ENCODE measurements at places on chromosomes 4 and X.

DNA sequence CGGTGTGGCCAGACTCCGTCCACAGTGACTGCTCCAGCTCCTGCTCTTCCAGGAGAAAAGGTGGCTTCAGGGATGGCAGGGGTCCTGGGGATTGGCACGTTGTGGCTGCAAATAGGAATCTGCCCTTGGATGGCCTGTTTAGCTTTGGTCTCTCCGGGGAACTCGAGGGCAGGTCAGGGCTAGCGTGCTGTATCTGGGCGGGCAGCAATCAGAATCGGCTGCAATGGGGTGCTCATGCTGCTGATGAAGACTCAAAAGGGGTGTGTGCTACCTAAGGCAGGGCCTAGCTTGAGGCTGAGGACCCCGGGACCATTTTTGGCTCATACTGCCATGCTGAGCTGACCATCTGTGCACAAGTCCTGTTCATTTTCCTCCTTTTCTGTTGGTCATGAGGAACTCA, 51.3 kb downstream of the RGS12 start:
- DNase-seq, result peak; percentile 44

DNA sequence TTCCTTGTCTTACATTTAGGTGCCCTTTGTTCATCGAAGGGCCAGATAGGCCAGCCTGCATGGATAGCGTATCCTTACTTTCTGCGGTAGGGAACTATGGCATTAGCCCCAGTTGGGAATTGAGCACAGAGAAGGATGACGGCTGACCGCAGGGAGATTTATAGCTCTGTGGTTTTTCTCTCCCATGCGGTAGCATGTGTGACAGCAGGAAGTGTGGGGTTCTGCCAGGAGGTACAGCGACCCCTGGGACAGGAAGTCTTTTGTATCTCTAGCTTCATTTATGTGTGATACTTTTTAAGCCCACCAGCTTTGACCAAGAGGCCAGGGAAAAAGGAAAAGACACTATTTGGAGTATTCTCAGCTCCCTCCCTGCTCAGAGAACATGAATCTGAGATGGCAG, 33.1 kb downstream of the GAB3 start:
- DNase-seq, result no peak

DNA sequence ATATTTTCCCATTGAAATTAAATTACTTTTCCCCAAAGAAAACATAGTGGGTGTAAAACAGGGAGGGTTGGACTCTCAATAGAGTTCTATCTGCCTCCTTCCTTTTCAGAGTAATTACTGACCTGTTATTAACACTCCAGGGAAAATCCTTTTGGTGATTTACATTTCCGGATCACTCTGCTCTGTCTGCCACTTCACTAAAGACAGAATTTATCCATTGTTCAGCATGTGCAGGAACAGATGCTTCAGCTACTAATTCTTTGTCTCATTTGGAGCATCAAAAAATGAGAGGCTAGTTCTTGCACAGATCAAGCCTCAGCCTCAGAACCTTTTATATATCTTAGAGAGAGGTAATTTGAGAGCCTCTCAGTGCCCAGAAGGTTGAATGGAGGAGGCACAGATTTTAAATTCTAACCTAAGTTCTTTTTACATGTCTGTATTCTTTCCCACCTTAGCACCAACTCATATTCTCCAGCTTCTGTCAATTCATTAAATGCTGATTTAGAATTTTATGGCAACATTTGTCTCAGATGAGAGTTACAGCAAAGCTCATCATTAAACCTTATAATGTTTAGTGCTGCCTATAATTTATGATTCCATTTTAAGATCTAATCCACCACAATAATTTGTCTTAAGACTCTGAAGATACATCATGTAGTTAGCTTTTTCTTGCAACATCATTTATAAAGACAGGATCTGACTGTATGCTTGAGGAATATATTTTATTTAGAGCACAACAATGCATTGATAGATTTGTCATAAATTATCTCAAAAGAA, 1494.4 kb downstream of the STIM2 start:
- DNase-seq, result no peak

DNA sequence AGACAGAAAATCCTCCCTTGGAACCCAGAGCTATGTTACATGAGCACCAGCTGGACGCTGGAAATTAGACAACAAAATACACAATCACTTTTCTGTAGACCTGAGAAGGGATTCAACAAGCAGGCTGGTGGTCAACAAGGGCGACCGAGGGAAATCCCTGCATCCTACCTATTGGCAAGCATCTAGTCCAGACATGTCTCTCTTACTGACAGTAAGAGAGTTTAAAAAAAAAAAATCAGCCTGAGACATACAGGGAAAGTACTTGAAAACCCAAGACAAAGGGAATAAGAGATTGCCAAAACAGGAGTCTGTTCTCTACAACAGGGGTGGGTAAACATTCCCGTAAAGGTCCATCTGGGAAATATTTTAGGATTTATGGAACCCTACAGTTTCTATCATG, 108.0 kb downstream of the KDR start:
- no peak for DNase-seq

DNA sequence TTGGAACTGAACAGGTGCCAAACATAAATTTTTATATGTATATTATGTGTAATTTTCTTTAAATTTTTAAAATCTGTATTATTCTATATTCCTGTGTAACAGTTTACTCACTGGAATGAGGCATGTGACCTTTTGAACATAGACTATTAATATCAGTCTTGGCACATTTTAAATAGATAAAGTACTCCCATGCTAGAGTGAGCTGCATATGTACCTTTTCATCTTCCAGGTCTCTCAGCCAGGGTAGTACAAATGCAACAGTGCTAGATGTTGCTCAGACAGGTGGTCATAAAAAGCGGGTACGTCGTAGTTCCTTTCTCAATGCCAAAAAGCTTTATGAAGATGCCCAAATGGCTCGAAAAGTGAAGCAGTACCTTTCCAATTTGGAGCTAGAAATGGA, 242.0 kb downstream of the RAPGEF2 start:
- no peak for DNase-seq

DNA sequence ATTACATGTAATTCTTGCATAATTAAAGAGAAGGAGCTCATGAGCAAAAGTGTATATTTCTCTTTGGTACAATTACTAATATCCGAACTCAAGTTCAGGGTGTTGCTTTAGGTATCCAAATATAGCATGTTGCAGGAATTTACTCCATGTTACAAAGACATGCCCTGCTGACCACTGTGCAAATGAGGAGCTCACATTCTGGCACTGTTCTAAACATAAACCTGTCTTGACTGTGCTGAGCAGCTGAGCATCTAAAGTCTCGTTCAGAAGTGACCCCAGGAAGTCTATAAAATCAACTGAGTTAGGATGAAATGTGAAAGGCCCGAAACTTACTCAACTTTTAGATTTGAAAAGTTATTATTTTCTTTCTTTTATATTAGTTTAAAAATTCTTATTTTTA, 124.3 kb downstream of the STIM2 start:
- DNase-seq, result no peak

Data from suprapubic skin (tissue), 4 donors.